ENCODE measurements at places on chromosomes 6 and 20.
A peak's percentile ranks its signal among the peaks of the same experiment; 100 is the strongest.

DNA sequence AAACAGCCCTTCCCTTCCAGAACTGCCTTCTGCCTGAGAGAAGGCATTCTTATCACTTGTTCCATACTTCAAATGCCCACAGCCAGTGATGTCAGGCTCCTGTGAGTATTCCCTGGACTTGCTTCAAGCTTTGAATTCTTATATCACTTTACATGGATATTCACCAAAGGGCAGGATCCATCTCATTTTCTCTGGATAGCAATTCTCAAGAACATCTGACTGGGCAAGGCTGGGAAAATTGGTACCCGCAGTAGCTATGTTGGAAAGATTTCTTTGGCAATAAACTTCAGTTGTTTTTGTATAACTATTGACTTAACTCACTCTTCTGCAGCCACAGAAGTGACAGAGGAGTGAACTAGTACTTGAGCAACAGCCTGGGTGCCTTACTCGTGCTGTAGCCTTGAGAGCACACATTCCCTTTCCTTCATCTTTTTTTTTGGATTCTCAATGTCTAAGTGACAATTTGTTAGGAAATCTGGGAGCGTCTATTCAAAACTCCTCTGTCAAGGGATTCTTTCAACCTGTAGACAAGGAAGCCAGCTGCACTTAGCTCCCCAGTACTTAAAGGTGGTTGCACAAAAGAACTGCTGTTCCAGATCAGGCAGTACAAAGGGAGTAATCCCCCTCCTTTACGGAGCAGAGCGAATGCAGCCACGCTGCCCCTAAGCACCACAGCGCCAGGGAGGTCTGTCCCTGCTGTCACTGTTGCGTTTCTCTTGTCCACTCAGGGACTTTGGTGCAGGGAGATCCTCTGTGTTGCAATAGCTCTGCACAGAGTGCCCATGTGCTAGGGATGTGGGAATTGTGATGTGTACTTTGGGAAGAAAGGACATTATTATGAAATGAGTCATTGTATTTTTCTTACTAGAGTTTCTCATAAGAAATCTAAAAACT, 69.6 kb downstream of the JAG1 start:
- no peak for DNase-seq

DNA sequence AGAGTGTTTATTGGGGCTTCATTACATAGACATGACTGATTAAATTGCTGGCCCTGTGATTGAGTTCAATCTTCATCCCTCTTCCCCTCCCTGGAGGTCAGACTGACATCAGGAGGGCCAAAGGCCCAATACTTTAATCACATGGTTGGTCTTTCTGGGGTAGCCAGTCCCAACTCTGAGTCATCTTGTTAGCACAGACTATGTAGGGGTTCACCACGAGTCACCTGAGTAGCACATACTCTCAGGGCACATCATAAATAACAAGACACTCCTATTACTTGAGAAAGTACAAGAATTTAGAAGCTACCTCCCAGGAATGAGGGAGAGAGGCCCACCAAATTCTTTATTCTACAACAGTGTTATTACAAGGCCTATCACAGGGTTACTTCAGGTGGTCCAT, 11.3 kb downstream of the GINS1 start:
- no peak for DNase-seq

DNA sequence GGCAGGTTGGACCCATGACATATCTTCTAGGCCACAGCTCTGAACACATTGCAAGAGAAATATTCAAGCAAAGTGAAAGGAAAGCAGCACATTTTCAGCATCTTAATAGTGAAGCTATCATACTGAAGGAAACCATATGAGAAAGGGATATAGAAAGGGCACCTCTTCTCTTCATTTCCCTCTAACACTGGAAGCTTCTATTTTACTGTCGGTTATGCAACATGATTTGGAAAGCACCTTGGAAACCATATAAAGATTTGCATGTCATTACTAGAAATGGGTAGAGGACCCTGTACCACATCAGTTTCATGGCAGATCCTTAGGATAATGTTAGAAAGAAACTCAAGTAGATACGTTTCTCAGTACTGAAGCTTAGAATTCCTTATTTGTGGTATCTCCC, 70.5 kb upstream of the HMGN3 start:
- no peak for DNase-seq

DNA sequence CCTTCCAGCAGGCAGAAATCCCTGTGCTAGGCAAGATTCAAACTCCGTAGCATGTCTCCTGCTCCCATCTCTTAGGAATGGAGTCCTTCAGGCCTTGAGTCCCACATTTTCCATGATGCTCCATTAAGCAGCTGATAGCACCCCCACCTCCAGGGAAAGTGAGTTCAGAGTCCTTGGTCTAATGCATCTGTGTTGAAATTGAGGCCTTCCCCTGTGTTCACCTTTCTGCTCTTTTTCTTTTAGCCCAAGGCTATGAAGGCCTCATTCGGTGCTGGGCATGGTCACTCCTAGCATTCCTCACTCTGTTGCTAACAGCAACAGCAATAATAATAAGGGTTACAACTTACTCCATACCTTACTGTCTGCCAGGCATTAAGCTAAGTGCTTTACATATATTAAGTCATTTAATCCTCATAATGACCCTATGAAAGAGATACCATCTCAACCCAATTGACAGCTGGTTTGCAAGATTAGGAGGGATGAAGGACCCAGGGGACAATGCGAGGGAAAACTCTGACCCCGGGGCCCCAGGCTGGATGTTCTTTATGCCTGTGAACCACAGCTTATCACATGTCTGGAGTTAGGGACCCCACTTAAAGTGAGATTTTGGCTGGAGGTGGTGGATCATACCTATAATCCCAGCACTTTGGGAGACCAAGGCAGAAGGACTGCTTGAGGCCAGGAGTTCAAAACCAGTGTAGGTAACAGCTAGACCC, 17.5 kb upstream of the PANK2 start:
- peak; percentile 37 for DNase-seq

All from D721Med (cell line).